Lung (tissue), 17 donors: ENCODE measurements at places on chromosomes 1 and 21. TPM values are rescaled to one million over a fixed set of nuclear protein-coding genes. Genes with fewer than 3 reads are reported as not detected.
A peak's percentile ranks its signal among the peaks of the same experiment; 100 is the strongest.

The AMY2B gene
- 40.4 TPM for total RNA-seq

The GIPC2 gene
- total RNA-seq: 2.4 TPM

- H3K27me3 ChIP-seq: no peaks in the 10 kb centered on the region
- H3K36me3 ChIP-seq: peaks cover 19% of the 10 kb centered on the region
- peaks cover 16% of the 10 kb centered on the region for H3K4me1 ChIP-seq
- no peak overlapping the region for H3K4me3 ChIP-seq
- H3K27ac ChIP-seq: peak overlapping the region; percentile 48
- peak; percentile 39 for DNase-seq
Observed at GRCh38 chr1:232486454-232487207, 143.3 kb downstream of the SIPA1L2 start.

DNA sequence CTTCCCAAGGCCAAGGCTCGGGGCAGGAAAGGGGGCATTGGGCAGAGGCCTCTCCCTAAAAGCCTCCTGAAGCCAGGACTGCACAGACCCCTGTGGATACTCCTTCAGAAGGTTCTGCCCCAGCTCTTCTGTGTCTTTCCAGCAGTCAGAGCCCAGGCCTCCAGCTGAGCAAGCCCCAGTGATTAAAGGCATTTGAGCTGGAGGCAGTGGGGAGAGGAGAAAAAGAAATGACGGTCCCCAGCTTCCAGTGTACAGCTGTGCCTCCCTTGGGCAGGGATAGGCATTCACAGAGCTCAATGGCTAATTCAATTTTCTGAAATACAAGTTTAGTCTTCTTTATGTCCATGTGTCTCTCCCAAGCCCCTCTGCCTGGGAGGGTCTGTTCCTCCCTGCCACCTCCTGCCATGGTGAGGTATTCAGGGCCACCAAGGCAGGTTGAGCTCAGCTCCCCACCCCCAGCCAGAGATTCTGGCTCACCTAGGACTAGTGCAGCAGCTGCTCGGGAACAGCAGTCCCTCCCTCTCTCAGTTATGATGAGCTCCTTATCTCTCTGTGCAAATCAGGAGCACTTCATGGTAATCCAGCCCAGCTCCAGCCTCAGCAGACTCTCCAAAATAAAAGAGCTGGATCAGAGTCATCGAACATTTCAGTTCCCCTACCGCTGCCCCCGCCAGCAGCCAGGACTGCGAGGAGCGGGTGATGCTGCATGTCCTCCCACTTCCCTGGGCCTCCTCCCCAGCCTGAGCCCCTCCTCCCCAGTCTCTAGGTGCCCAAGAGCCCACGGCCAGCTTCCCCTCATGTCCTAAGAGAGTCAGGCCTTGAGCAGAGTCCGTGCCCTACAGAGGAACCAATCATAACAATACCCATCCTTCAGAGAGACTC is 208.4 kb upstream of the ZC3H12A start:
- H3K27me3 ChIP-seq: no peaks in the 10 kb centered on the region
- no peak overlapping the region for H3K4me3 ChIP-seq
- H3K27ac ChIP-seq: no peak overlapping the region
- no peak for DNase-seq

GRCh38 chr1:43438953-43439581 is 14.7 kb downstream of the HYI start:
- no peaks in the 10 kb centered on the region for H3K4me1 ChIP-seq
- H3K4me3 ChIP-seq: no peak overlapping the region
- no peak for DNase-seq
- no peak overlapping the region for H3K27ac ChIP-seq
- no peaks in the 10 kb centered on the region for H3K27me3 ChIP-seq

DNA sequence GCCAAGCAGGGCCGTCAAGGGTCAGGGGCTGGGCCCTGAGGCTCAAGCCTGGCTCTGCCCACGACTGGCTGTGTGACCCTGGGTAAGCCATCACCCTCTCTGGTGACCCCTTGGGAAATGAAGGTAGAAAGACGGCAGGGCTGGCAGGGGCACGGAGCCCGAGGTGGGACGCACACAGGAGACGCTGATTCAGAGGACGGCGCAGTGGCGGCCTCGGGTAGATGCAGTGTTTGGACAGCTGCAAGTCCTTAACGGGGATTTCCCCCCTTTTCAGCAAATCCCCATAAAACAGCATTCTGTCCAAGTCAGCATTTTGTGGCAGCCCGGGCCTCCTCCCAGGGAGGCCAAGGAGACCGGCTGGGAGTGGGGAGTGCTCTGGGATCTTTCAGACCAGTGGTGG is 16.7 kb downstream of the COL8A2 start:
- no peak overlapping the region for H3K4me3 ChIP-seq
- no peak overlapping the region for H3K27ac ChIP-seq
- no peaks in the 10 kb centered on the region for H3K36me3 ChIP-seq
- H3K27me3 ChIP-seq: no peaks in the 10 kb centered on the region
- no peak for DNase-seq

DNA sequence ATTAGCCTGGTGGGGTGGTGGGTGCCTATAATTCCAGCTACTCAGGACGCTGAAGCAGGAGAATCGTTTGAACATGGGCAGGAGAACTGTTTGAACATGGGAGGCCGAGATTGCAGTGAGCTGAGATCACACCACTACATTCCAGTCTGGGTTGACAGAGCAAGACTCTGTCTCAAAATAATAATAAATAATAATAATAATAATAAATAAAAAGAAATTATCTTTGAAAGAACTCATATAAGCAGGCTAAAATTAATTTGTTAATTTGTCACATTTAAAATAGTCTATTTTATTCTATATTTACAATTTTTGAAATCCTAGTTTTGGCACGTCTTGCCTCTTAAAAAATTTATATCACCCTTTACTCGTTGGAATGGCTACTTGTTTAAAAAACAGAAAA is 27.6 kb downstream of the CD247 start:
- no peak overlapping the region for H3K4me3 ChIP-seq
- no peak for DNase-seq
- H3K27ac ChIP-seq: no peak overlapping the region
- peaks cover 9% of the 10 kb centered on the region for H3K27me3 ChIP-seq
- no peaks in the 10 kb centered on the region for H3K36me3 ChIP-seq

DNA sequence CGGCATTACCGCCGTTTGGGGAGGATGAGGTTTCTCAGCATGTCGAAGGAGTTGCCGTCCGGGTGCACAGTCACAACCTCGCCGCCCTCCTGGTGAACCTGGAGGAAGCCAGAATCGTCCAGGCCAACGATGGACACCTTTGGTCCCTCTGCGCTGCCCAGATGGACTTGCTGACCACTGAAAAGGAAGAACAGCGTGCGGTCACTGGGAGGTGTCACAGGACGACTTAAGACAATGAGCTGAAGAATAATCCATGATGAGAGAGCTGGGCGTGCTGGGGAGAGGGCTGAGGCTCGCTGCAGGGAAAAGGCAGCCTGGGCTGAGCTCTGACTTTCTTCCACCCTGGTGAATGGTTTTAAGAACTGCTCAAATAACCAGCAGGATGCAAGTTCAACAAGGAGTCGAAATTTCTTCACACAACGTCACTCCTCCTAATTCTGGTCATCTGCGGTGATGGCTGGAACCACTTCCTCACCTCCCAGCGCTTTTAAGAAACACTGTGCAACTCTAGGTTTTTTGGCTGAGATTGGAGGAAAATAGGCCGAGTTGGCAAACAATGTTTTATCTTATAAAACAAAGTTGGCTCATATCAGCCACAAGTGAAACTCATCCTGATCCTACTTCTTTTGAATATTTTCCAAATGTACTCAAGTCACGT is 55.5 kb downstream of the SIM2 start:
- H3K4me3 ChIP-seq: no peak overlapping the region
- no peaks in the 10 kb centered on the region for H3K36me3 ChIP-seq
- no peaks in the 10 kb centered on the region for H3K27me3 ChIP-seq
- peak; percentile 65 for DNase-seq
- H3K4me1 ChIP-seq: peaks cover 2% of the 10 kb centered on the region
- no peak overlapping the region for H3K27ac ChIP-seq

DNA sequence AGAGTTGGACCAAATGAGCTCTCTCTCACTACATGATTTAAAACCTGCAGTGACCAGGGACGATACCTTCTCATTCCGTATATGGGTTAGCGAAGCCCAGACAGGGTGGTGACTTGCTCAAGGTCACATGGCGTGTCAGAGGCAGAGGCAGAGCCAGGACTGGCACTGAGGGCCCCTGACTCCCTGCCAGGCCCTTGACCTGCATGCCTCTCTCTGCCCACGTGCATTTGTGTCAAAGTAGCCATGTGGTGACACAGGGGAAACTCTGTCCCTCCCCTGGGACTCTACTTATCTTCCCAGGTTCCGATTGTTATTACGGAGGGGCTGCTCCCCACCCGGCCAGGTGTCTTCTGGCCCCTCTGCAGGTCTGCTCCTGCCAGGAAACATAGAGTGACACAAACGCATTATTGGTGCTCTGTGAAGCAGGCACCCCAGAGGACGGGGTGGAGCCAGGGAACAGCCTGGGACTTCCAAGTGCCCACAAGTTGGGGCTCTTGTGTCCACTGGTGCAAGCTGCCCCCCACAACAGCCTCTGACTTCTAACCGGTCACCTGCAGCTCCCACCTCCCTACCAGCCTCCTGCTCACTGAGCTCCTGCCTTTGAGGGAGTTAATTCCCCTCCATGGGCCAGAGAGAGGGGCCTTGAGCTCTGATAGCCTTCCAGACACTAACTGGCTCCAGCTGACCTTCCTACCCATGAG is 7.3 kb upstream of the TINAGL1 start:
- H3K27ac ChIP-seq: peak overlapping the region; percentile 42
- H3K27me3 ChIP-seq: no peaks in the 10 kb centered on the region
- peaks cover 3% of the 10 kb centered on the region for H3K4me1 ChIP-seq
- no peaks in the 10 kb centered on the region for H3K36me3 ChIP-seq
- DNase-seq: no peak

DNA sequence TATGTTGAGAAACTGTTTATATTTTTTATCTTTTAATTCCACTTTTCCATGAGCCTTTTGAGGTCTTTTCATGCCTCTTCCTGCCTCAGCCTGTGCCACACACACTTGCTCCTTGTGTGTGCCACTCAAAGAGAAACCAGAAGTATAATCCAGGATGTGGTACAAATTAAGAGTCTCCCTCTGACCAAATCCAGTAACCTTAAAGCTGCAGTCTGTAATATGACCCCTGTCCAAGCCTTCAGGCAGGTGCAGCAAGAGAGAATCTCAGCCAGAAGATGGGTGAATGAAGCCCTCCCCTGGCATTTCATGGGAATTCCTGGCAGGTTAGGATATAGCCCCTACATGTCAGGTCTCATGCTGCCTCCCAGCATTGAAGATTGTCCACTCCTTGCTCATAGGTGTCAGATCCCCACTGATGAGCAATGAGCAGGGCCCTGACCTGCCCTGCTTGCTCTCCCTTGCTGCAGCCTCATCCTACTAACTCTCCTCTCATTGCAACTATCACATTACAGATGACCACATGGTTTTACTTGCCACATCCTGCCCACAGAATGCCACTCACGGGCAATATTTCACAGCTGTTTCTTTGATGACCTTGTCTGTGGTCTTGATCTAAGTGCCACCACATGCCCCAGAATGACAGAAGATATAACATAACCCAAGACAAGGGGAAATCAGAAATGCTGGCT is 169.3 kb downstream of the SEC16B start:
- no peak overlapping the region for H3K4me3 ChIP-seq
- no peak overlapping the region for H3K27ac ChIP-seq
- no peaks in the 10 kb centered on the region for H3K4me1 ChIP-seq
- DNase-seq: no peak
- H3K36me3 ChIP-seq: no peaks in the 10 kb centered on the region

DNA sequence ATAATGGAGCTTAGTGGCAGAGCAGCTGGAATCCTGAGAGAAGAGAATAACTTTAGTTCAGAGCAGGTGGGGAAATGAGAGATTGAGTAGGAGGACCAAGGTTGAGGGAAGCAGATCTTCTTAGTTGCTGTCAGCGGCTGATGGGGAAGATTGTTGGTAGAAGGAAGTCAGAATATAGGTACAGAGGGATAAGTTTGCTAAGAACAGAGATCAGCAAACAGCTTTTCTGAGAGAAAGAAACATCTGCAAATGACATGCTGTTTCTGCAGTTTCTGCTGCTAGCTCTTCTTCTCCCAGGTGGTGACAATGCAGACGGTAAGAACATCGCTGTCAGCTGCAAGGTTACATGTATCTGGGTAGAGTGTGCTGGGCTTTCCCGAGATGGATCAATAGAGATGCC is at the start of gene CD1C:
CD1C (plus strand) TSS at position 113 of the 400 bp plus-strand sequence; CDS start at position 255, 142 bp downstream.
- no peaks in the 10 kb centered on the region for H3K36me3 ChIP-seq
- H3K27me3 ChIP-seq: no peaks in the 10 kb centered on the region
- no peak for DNase-seq
- no peak within 1 kb of the TSS for H3K4me3 ChIP-seq
- no peaks in the 10 kb centered on the region for H3K4me1 ChIP-seq

- no peak overlapping the region for H3K27ac ChIP-seq
- H3K4me1 ChIP-seq: no peaks in the 10 kb centered on the region
- DNase-seq: no peak
- peaks cover 6% of the 10 kb centered on the region for H3K36me3 ChIP-seq
- no peaks in the 10 kb centered on the region for H3K27me3 ChIP-seq
Observed at GRCh38 chr1:201826830-201827229, 2.1 kb upstream of the IPO9 start.

GRCh38 chr1:17075470-17076255 is 21.8 kb upstream of the SDHB start:
- H3K36me3 ChIP-seq: no peaks in the 10 kb centered on the region
- no peak overlapping the region for H3K27ac ChIP-seq
- DNase-seq: no peak
- no peak overlapping the region for H3K4me3 ChIP-seq
- no peaks in the 10 kb centered on the region for H3K27me3 ChIP-seq
- no peaks in the 10 kb centered on the region for H3K4me1 ChIP-seq

DNA sequence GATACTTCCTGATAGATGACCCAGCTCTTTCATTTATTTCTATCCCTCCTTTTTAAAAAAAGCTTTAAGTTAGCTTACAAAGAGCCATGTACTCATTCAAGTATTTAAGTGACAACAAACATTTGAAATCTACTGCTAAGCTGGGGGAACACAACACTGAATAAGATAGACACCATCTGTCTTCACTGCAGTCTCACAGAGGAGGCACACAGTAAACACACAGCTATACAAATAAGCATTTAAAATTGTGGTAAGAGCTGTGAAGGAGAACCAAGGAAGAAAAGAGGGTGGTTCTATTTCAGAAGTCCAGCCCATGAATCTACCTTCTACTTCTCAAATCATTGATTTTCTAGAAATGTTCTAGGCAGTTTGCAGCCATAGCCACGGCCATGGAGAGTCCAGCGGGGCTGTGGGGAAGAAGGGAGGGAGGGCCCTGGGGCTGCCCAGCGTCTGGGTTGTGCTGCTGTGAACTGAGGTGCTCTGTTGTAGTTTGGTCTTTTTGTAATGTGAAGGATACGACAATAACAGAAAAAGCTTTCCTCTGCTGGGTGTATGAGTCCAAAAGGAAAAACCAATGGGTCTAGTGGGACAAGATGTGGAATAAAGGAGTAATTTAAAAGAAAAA is 28.2 kb downstream of the PRDM2 start:
- H3K27me3 ChIP-seq: no peaks in the 10 kb centered on the region
- DNase-seq: no peak
- H3K36me3 ChIP-seq: peaks cover 3% of the 10 kb centered on the region
- H3K4me1 ChIP-seq: peaks cover 8% of the 10 kb centered on the region
